ENCODE measurements at places on chromosomes 7 and 10.

GRCh38 chr7:2452074-2452507, 24.1 kb downstream of the GRIFIN start:
- DNase-seq, result no peak

DNA sequence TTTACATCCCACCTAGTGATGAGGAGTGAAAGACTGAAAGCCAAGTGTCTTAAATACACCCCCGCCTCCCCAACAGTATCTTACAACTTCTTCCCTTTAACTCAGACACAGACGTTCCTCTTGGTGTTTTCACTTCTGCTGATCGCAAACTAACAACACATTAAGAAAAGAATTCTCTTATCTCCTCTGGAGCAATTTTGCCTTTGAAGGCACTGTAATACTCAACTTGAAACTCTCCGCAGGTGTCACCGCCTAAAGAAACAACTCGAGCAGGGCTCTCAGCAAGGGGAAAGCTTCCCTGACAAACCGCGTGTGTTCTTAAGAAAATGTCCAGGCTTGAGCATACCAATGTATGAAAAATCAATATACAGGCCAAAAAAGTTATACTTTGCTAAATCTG, 452 bp downstream of the SEMA3C start:
- no peak for DNase-seq

- no peak for DNase-seq
Observed at GRCh38 chr7:140441519-140441918, 37.7 kb downstream of the RAB19 start.

GRCh38 chr10:123450956-123451605, 215.1 kb upstream of the GPR26 start:
- no peak for DNase-seq

DNA sequence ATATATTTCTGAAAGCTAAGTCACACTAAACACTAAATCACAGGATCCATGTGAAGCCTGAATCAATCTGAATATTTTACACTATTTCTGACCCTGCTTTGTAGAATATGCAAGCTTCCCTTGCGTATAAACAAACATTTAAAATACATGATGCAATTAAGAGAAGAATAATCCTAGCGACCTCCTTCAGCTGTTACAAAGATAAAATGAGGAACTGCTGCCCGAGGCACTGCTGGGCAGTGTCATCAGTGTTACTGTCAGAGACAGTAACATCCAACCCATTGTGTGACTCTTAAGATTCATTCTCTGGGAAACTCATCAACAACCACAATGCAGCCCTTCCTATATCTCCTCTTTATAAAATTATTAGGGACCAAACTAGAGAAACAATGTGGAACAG, 61.6 kb downstream of the COBL start:
- no peak for DNase-seq

DNA sequence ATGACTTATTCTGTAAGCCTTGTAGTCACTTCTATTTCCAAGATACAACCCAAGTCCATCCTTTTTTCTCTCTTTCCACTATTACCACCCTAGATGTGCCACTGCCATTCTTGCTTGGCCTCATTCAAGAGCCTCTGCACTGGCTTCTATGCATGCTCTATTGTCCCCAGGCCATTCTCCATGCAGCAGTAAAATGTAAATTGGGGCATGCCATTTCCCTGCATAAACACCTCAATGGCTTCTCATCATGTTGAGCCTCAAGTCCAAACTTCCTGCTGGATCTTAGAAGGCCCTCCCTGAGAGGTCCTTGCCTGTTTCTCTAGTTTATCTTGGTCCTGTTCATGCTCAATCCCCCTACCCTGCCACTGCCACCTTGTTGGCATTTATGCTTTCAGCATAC, 23.2 kb upstream of the WDFY4 start:
- DNase-seq, result no peak

DNA sequence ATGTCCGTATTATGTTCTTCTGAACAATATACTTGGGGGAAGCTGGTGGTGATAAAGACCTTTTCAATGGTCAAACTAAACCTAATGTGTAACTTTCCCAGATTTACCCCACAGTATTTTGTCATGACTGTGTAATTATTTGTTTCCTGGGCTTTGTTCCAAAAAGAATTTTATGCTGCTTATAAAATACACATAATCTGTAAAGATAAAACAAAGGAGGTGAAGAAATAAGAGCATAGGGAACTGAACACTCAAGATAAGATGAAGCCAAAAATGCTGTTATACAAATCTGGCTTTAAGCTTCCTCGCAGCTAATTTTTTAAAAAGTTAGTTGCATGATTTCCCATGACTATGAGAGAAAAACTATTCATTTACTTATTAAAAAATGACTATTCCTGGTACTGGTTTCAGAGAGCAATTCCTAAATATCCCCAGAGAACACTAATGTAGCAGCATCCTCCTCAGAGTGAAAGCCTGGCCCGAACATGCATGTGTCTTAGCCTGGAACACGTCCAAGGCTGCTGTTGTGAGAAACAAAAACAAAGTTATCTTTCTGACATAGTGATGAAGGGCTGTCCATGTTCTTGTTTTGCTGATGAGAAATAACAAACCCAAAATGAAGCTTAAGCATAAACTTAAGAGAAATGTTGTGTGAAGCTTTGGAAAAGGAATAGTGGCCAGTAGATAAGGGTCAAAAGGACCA, 33.9 kb downstream of the MALSU1 start:
- DNase-seq, result no peak

GRCh38 chr10:104614245-104614831, 26.8 kb upstream of the SORCS3 start:
- peak; percentile 31 for DNase-seq

- DNase-seq, result peak; percentile 62
Observed at GRCh38 chr7:23570592-23571200, 26.5 kb upstream of the CCDC126 start.

GRCh38 chr10:77970869-77971803, 44.6 kb upstream of the DLG5 start:
- no peak for DNase-seq

DNA sequence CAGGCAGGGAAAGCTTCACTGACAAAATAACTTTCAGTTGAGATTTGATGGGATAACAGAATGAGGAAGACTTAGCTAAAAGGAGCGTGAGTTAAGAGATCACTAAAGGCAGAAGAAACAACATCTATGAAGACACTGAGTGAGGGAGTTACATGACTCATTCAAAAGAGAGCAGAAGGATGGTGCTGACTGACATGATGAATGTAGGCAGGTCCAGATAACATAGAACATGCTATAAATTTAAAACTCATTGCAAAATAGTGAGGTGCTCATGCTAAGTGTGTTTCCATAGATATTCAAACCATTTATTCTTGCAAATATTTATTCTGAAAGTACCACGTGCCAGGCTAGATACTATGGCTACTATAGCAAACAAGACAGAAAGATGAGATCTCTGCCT, 116.4 kb upstream of the DGKB start:
- DNase-seq, result no peak

- DNase-seq, result no peak
Observed at GRCh38 chr7:140778975-140779374, 82.5 kb downstream of the NDUFB2 start.

DNA sequence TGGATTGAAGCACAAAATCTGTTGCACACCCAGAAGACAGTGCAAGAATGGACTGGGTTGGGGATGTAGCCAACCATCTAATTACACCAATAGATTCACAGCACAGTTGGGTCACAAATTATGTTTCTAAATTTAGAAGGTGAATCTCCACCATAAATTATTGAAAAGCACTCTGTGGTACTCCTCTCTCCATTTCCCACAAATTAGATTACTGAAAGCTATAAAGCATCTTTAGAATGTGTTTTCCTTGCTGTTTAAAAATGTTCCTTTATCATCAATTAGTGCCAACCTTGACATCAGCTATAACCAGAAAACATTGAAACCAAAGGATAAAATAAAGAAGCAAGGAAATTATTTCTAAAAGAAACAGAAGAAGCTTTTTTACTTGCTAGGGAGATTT, 39.9 kb upstream of the HDAC9 start:
- DNase-seq, result no peak
